Right renal cortex interstitium (tissue), 3 donors: ENCODE measurements at places on chromosomes 13 and 19. TPM values are rescaled to one million over a fixed set of nuclear protein-coding genes. Genes with fewer than 3 reads are reported as not detected.

The FGF22 gene
- 0.35 TPM for polyA plus RNA-seq

The CERS1 gene
- 5.1 TPM for polyA plus RNA-seq

The DLL3 gene
- 0.61 TPM for polyA plus RNA-seq

The ZNF560 gene
- polyA plus RNA-seq, result 0.83 TPM

The RASL11A gene
- polyA plus RNA-seq, result 30.0 TPM

The SIAH3 gene
- 0.85 TPM for polyA plus RNA-seq

The GAS6 gene
- polyA plus RNA-seq, result 24.7 TPM

The NRTN gene
- polyA plus RNA-seq, result 1.8 TPM

The CALR3 gene
- 0.12 TPM for polyA plus RNA-seq

The CATSPERD gene
- not detected for polyA plus RNA-seq

The LHB gene
- not detected for polyA plus RNA-seq

The LILRB2 gene
- polyA plus RNA-seq, result 1.1 TPM

The DCT gene
- 0.11 TPM for polyA plus RNA-seq

- no peak for DNase-seq
These were observed 91.3 kb downstream of the USP12 start for GRCh38 chr13:27080018-27080948.

DNA sequence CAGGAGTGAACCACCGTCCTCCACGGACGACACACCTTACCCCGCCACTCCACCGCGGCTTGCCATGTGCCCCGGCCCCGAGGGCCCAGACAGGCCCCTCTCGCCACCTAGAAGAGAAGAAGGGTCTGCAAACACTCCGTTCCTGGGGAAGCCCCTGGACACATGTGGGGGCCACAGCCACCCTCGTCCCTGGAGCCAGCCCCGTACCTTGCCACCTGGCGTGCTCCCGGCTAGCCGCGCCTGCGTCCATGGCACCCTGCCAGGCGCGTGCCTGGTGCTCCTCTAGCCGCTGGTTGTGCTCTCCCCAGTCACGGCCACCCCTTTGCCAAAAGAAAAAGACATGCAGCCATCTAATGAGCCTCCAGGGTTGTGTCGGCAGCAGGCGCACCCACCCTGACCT lies 19.9 kb upstream of the TINCR start:
- DNase-seq, result no peak

GRCh38 chr13:53066411-53066810 lies 37.8 kb downstream of the OLFM4 start:
- no peak for DNase-seq

DNA sequence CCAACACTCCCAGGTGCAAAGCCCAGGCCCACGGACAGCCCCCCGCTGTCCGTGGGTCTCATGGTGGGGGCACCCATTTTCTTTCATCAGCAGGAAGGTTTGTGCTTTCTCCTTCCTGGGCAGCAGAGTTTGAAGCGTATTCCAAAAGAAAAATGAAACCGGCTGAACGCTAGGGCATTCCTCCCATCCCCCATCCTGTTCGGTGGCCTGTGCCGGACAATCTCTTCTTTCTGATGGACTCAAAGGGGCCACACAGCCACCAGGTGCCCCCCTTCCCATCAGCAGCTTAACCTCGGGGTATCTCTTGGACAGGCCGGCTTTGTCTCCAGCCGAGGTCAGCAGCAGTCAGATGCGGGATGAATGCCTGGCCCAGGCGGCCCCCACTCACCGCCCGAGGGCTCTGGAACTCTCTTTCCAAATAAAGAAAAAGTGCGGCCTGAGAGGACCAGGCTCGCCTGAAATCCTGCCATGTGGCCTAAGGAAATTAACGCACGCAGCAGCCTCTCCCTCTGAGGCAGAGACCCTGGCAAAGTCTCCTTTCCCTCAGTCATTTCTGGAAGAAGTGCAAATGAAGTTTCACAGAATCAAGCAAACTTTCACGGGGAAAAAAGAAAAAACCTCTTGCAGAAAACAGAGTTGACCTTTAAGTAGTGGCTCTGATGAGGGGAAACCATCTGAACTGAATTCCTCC lies 67.8 kb downstream of the RASA3 start:
- DNase-seq, result peak; percentile 29

- DNase-seq, result peak; percentile 94
These were observed 19.2 kb downstream of the RCN3 start for GRCh38 chr19:49546825-49547565.

- DNase-seq, result peak; percentile 82
These were observed at the start of gene SLITRK1 for GRCh38 chr13:83881917-83882605. TSS of gene SLITRK1 (minus strand) at chr13:83882474. CDS start at chr13:83881507, 967 bp downstream.

GRCh38 chr13:80340651-80341100 lies 250 bp downstream of the SPRY2 start:
- no peak for DNase-seq

DNA sequence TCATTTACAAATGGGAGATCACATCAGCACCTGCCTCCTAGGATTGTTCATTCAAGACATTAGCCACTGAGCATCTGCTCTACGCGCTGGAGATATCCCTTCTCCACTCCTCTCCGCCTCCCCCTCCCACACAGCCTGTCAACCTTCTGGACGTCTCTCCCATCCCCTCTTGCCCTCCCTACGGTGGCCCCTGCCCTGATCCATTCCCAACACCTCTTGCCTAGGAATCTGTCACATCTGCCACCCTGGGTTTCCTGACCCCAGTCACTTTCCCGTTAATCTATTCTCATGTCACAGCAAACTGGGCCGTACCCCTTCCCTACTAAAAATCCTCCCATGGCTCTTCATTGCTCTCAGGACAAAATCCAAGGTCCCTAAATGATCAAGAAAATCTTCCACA lies 10.3 kb downstream of the DYRK1B start:
- DNase-seq, result no peak

GRCh38 chr19:28595722-28596480 lies 617.0 kb downstream of the UQCRFS1 start:
- no peak for DNase-seq

GRCh38 chr13:98994080-98994479 lies 16.2 kb upstream of the DOCK9 start:
- DNase-seq, result no peak

- no peak for DNase-seq
These were observed 2.3 kb upstream of the LYPD3 start for GRCh38 chr19:43467730-43468129.

- DNase-seq, result no peak
These were observed 49.0 kb upstream of the PNMA8B start for GRCh38 chr19:46544651-46545050.

DNA sequence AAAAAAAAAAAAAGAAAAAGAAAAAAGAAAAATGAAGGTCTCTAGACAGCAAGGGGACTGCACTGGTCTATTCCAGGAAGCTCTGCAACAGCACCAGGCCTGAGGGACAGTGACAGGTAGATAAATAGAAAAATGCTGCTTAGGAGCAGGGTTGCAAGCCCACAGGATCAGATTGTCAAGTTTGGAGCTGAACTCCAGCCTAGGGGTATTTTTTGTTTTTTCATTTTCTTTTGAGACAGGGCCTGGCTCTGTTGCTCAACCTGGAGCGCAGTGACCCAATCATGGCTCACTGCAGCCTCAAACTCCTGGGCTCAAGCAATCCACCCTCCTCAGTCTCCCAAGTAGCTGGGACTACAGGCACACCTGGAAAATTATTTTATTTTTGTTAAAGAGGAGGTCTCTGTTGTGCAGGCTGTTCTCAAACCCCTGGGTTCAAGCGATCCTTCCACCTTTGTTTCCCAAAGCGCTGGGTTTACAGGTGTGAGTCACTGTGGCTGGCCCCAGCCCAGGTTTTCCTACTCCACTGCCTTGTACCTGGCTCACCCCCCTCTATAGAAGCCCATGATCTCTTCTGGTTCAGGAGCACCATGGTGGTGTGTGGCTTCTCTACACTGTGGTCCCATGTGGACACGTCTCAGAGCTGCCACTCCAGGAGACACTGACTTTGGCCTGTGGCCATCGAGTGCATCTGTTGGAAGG lies 23.9 kb downstream of the POP4 start:
- DNase-seq, result no peak

DNA sequence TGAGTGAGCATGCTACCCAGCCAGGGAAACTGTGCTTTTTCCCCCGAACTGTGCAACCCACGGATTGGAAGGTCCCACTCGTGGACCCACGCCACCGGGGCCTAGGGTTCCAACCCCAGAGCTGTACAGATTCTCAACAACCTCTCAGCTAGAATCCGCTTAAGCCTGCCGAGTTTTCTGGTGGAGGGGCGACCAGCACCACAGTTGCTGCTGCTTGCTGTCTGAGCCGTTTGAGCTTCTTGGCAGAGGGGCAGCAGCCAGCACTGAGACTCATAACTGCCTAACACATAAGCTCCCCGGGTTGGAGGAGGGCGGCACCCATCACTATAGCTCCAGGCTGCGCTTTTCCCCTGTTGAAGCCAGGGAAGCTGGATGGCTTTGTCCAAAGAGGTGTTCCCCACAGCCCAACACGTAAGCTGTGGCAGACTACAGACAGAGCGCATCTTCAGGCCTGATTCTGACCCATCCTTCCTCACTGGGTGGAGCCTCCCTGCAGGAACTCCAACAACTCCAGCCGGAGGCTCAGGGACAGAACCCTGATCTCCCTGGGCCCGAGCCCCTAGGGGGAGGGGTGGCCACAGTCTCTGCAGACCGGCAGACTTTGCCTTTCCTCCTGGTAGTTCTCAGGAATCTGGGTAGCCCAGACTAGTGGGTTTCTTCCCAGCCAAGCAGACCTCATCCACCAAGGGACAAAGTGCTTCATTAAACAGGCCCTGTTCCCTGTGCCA lies 871.6 kb downstream of the SLITRK6 start:
- no peak for DNase-seq

GRCh38 chr13:29702912-29703351 lies 107.4 kb upstream of the SLC7A1 start:
- no peak for DNase-seq

GRCh38 chr13:29310806-29311205 lies 284.7 kb downstream of the SLC7A1 start:
- DNase-seq, result no peak

DNA sequence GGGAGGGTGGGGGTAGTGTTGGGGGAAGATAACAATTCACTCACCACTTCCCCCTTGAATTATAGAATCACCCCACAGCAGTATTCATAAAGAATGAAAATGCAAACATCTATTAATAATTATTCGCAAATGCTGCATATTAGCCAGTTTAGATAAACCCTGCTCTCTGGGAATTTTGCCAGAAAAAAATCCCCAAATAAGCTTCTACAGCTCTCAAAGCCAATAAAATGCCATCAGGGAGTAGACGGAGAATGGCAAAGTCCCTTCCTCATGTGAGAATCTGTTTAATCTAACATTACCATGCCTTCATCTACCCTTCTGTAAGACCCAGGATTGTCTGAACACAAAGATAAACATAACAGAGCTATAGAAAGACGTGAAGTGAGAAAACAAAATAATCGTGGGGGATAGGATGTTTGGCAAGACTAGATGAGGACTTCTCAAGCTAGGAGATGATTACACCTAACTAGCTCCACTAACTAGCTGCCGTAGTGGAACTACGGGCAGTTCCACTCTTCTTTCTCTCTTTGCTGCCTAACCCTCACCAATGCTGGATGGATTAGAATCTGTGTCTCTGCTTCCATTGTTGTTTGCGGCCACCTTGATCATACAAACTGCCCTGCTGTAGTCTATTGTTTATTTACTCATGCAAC lies 32.4 kb upstream of the CACNA1A start:
- no peak for DNase-seq

GRCh38 chr19:50415661-50416033 lies 3.1 kb upstream of the SPIB start:
- DNase-seq, result no peak

GRCh38 chr13:23871616-23872220 lies 17.5 kb downstream of the MIPEP start:
- DNase-seq, result no peak

DNA sequence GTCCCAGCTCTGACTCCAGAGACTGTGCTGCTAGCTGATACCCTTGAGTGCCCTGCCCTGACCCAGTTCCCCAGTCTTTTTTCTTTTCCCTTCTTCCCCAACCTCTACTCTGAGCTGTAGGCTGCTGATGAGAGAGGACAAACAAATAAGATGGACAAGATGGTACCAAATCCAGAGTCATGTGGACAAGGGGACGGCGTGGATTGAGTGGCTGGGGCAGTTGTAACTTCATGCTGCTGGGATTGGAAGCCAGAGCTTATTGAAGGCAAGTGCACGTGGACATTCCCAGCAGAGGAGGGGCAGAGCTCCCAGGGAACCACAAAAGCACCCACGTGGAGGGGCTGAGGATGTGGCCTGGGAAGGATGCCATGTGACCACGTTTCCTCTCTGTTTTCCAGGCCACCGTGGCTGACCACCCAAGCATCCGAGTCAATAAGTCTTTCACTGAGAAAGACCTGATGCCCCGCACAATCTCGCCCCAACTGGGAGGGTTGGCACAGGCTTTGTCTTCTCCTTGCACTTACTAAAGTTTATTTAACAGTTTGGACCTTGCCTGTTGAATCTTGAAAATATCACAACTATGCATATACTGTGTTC lies 323.3 kb upstream of the ZNF507 start:
- DNase-seq, result no peak

GRCh38 chr13:20847296-20847695 lies 55.2 kb downstream of the XPO4 start:
- no peak for DNase-seq

- no peak for DNase-seq
These were observed 10.8 kb downstream of the XPO4 start for GRCh38 chr13:20891768-20892167.

- no peak for DNase-seq
These were observed at the start of gene ELANE for GRCh38 chr19:852136-853013. TSS of gene ELANE (plus strand) at chr19:852303. CDS start at chr19:852329, 26 bp downstream.

GRCh38 chr19:16435238-16435917 lies 36.4 kb downstream of the EPS15L1 start:
- DNase-seq, result no peak

- DNase-seq, result no peak
These were observed 416.6 kb downstream of the KLF12 start for GRCh38 chr13:73717632-73718031.
